Lung microvascular endothelial cell (primary cell): ENCODE measurements at places on chromosomes 16 and 17. TPM values are rescaled to one million over a fixed set of nuclear protein-coding genes. Genes with fewer than 3 reads are reported as not detected.

GRCh38 chr17:73427198-73427597, 115.4 kb upstream of the CDC42EP4 start:
- DNase-seq: no peak

- peak; percentile 20 for DNase-seq
Observed at GRCh38 chr16:88453611-88454522, 787 bp downstream of the ZFPM1 start.

The DNASE1L2 gene
- 0.22 and 0.40 TPM in 2 replicates for total RNA-seq

DNA sequence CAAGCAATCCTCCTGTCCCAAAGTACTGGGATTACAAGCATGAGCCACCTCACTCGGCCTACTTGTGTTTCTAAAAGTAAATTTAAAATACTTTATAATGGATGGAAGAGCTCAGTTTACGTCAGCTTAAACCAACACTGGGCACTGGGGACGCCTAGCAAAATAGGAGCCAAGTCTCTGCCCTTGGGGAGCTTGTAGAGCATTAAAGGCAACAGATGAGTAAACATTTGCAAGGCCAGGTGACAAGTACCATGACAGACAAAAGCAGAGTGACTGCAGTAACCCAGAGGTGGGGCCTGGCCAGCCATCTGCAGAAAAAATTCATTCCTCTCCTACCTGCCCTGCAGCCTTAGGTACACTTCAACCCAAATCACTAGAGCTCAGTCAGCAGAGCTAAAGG, 12.1 kb upstream of the NLK start:
- no peak for DNase-seq

The SLC5A2 gene
- not detected in 2 replicates for total RNA-seq

DNA sequence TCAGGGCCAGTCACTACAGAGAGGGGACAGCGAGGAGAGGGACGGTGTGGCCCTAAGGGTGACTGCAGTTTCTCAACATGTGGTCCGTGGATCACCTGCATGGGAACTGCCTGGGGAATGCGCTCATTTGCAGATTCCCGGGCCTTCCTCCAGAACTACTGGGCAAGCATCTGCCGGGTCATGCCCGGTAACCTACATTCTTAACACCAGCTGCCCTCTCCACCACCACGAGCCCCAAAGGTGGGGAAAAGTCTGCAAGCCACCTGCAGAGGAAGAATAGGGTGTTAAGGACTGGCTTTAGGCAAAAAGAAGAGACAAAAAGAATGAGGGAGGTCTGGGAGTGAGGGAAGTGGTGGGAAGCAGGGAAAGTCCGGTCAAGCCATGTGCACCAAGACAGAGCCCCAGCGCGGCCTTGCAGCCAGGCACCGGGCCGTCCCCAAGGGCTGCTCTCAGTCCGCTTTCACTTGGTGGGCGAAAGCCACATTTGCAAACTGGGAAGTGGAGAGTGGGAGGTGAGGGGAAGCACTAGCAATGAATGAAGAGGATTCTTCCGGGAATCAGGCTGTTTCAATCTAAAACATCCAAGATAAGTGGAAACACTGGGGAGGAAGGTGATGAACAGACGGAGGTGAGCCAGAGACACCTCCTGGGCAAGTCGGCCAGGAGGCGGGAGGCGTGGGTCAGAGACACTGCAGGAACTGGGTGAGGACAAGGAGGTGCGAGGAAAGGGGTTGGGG, 70.3 kb downstream of the N4BP1 start:
- no peak for DNase-seq

DNA sequence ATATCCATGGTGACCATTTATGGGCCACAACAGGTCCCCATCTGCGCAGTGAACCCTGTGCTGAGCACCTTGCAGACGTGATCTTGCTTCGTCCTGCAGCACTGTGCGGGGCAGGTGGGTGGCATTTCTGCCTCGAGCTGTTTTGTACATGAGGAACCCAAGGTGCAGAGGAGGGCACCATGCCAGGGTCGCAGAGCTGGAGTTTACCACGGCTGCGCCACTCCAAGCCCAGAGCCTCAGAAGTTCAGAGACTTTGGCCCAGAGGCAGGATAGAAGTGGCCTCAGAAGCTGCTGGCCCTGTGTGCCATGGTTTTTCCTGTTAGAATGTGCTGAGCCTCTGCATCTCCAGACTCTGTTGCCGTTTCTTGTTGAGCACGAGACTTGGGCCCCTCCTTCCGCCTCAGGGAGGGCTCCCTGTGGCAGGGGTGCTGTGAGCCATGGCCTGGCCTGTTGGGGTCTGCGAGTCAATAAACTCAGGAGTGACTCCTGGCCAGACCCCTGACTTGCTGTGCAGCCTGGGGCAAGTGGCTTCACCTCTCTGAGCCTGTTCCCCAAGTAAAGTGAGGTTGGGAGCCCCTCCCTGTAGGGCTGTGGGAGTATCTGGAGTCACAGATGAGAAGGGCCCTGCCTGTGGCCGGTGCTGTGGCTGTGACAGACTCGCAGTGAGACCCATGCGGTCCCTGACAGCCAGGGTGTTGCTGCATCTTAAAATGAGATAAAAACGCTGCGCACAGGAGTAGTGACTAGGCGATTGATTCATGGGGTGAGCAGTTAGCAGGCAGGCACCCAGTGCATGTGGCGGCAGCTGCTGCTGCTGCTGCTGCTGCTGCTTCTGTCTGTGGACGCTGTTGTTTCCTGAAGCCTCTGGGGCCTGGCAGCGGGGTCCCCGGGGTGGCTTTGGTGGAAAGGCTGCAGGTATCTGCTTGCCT, 11.8 kb downstream of the MAP2K3 start:
- DNase-seq: no peak

DNA sequence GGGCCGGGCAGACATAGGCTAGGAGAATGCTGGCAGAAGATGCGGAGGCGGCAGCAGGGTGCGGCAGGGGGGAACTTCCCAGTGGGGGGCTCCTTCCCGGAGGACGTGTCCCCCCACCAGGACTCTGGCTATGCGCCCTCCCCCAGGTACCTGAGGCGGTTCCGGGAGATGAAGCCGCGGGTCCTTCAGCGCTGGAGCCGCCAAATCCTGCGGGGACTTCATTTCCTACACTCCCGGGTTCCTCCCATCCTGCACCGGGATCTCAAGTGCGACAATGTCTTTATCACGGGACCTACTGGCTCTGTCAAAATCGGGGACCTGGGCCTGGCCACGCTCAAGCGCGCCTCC, 3.4 kb downstream of the WNK4 start:
- no peak for DNase-seq

The ESRP2 gene
- 0.44 and 1.6 TPM in 2 replicates for total RNA-seq

- no peak for DNase-seq
Observed at GRCh38 chr17:73157521-73157890, 7.3 kb upstream of the SSTR2 start.

- DNase-seq: no peak
Observed at GRCh38 chr17:61075988-61076387, 323.7 kb upstream of the TBX2 start.

The KRT32 gene
- not detected in 2 replicates for total RNA-seq

The ZG16 gene
- not detected in 2 replicates for total RNA-seq

GRCh38 chr16:85724126-85724879, 26.6 kb downstream of the C16orf74 start:
- no peak for DNase-seq

DNA sequence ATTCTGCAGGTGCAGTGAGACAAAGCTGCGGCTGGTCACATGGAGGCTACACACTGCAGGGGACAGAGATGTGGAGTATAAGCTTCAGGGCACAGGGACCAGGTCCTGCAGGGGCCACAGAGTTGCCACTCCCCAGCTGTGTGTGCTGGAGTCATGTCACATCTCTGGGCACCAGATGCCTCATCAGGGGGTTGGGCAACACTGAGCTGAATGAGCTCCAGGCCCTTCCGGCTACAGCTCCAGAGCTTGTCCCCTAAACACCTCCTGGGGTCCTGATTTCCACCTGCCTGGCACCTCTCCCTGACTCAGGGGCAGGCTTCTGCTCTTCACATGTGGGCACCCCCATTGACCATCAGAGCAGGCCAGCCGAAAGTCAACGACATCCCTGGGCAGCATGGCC, 32.5 kb downstream of the SPHK1 start:
- DNase-seq: no peak

- no peak for DNase-seq
Observed at GRCh38 chr17:49970498-49970897, 1.5 kb downstream of the DLX4 start.

DNA sequence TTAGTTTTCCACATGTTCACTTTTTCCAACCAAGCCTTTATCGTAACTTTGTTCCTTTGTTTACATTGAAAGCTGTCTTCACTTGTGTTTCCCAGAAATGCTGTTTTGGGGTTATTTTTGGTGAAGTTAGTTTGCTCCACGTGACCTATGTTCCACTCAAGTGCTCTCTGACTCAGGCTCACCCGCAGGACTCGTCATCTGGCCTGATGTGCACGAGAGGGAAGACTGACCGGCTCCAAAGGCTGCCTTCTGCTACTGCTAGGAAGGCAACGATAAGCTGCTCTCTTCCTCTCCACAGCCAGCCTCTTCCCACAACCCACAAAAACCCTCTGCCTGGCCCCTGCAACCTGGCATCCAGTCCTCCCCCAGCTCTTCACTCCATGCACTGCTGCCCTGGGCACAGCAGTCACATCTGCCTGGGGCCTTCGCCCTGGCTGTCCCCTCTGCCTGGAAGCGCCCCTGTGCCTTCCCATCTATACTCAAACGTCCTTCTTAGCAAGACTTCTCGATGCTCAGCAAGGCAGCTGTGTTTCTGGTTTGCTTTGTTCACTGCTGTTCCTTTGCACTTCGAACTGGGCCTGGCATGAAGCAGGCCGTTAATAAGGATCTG, 28.0 kb downstream of the ZCCHC14 start:
- DNase-seq: peak; percentile 68

GRCh38 chr17:76530095-76530723, 7.3 kb downstream of the CYGB start:
- DNase-seq: peak; percentile 78

DNA sequence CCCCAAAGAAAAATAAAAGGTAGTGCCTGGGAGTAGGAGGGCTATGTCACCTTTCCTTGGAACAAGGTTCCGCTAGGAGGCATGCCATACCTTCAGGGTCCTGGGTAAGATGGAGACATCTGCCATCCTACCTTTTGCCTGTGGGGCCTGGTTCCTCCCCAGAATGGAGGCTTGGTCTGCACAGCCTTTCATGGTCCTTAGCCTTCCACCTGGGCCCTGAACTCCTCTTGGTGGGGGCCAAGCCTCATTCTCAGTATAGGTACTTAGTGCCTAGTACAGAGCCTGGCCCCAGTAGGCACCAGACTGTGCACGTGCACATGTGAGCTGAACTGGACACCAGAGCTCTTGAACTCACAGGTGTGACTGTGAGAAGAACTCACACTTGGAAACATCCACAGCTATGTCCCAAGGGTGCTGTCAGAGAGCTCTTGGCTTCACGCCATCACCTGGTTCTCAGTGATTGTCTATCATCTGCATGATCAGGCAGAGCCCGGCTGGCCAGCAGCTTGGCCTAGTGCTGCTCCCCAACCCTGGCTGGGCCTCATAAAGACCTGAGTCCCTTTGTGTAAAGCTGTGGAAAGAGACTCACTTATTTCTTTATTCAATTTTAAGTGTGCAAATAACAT, 143.2 kb downstream of the SOCS1 start:
- no peak for DNase-seq

DNA sequence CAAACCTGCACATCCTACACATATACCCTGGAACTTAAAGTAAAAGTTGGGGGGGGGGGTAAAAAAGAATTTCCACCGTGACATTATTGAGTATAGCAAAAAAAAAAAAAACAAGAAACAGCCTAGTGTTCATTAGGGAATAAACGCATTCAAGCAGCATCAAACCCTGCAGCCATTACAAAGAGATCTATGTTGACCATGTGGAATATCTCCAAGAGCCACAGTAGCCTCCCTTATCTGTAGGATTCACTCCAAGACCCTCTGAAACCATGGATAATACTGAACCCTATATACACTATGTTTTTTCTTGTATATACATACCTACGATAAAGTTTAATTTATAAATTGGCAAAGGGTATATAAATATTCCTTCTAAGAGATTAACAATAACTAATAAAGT, 5.6 kb upstream of the BIRC5 start:
- DNase-seq: no peak

- peak; percentile 44 for DNase-seq
Observed at GRCh38 chr17:77429369-77429968, 288.7 kb downstream of the SEC14L1 start.

- DNase-seq: no peak
Observed at GRCh38 chr17:31279401-31279800, 17.6 kb downstream of the OMG start.

The CRHR1 gene
- not detected in 2 replicates for total RNA-seq

The TELO2 gene
- 10.2 and 17.9 TPM in 2 replicates for total RNA-seq

GRCh38 chr17:77126519-77126918, 14.2 kb upstream of the SEC14L1 start:
- DNase-seq: peak; percentile 60

DNA sequence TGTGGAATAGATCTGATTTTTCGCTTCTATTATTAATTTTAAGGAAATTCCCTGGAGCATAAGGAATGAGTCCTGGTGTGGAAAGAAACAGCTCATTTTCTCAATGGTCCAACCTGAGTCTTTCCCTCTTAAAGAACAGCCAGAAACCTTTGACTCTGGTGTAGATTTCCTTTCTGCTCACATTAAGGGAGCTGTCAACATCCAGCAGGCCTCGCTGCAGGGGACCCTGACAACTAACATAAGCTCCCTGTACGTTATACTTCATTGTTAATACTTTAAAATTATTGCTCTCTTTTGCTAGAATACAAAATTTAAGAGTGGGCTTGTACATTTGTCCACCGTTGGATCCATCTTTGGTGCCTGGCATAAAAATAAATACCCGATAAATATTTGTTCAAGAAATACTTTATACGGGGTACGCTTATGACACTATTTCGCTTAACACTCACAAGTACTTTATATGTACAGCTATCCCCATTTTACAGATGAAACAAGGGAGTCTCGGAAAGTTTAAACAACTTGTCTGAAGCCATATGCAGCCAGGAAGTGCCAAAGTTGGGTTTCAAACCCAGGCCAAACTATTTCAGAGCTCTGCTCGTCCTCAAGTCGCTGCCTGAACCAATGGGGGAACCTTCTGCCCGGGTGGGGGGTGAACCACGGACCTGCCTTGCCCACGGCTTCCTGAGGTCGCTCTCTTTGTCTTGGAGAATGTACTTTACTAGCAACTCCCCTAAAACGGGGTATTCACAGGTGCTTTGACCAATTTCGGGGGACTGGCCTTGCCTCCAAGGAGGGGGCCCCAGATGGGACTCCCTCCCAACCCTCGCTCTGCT, 611 bp downstream of the SMARCE1 start:
- DNase-seq: peak; percentile 50

The CCDC40 gene
- 0.87 and 4.0 TPM in 2 replicates for total RNA-seq

The ADAD2 gene
- not detected in 2 replicates for total RNA-seq

DNA sequence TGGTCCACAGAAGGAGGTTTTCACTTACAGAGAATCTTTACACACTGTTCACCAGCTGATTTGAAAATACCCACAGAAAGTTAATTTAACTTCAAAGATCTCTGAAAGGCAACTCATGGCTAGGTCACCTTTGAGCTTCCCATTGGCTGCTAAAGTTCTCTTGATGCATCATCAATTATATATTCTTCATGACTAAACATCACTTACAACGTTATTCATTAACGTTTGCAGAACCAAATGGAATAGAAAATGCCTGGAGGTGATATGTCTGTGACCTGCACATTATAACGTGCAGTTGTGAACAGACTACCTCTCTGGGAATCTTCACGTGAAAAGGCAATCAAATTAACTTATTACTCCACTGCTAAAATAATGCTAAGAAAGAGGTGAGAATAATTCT, 238.5 kb downstream of the ZFHX3 start:
- DNase-seq: no peak
